Hippocampal formation (tissue), 2 donors: ENCODE measurements at places on chromosomes 4 and X.

- no peak for DNase-seq
Measured at GRCh38 chrX:53685711-53686110, 808 bp downstream of the HUWE1 start.

DNA sequence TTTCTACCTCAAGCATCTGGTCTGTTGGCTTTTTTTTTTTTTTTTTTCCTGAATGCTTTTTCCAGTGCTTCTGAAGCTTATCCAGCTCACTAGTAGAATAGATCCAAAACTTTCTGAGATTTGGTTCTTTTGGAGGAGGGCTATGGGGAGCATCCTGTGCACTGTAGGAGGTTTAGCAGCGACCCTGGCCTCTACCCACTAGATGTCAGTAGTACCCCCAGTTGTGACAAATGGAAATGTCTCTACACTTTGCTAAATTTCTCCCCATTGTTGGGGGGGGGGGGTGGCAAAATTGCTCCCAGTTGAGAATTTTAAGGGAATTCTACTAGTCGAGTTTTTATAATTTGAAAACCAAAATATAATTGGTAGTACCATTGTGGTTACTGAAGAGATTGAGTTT lies 23.0 kb upstream of the PPA2 start:
- DNase-seq = no peak

DNA sequence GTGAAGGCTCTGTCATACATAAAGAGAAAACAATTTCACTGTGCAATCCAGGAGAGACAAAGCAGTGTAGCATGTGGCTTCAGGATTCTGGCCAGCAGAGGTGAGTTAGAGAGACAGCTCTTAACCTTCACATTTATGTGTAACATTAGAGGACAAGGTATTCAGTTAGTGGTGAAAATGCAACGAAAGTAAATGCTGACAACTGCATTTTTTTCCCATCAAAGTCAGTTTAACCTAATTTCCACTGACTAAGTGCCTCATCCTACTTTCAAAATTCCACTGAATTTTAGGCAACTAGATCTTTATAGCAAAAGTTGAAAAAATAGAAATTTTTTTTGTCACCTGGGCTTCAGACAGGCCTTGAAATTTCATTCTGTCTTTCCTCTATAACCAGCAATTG lies 130.8 kb upstream of the LNX1 start:
- no peak for DNase-seq

GRCh38 chr4:15720851-15721250 lies 18.0 kb downstream of the BST1 start:
- DNase-seq = no peak

DNA sequence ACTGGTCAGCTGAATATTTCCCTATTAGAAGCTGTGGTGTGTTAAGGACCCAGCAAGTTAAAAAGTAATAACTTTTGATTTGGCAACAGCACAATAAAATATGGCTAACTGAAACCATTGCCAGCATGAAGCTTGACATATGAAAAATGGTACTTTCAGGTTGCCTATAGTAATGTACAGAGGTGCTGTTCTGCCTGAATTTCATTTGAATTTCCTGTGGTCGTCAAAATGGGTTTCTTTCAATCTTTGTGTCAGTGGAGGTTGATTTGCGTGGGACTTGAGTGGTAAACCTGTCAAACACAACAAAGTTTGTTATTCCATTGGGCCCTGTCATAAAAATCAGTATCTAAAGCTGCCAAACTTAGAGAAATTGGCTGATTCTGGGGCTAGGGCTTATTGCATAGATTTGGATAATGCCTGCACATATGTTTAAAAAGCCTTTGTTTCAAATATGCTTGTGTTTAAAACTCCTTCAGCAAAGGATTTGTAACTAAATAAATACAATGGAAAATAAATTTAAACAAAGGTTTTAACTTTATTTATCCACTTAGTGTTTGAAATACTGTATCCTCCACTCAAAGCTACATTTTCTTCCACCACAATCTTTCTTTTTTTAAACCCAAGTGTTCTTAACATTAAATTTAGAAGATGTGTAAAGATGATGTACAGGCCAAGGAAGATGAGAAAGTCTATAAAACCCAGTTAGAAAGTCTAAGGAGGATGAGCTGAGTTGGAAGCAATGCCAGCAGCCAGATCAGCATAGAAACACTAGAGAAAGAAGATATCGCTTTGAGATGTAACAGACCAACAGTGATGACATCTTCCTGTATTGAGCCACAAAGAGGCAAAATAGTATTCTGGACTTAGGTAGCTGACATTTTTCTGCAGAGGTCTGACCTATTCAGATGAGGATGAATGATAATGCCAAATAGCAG lies 134.8 kb upstream of the GIMD1 start:
- DNase-seq = no peak

- no peak for DNase-seq
Measured at GRCh38 chrX:120561634-120562568, 1.1 kb upstream of the CUL4B start.

DNA sequence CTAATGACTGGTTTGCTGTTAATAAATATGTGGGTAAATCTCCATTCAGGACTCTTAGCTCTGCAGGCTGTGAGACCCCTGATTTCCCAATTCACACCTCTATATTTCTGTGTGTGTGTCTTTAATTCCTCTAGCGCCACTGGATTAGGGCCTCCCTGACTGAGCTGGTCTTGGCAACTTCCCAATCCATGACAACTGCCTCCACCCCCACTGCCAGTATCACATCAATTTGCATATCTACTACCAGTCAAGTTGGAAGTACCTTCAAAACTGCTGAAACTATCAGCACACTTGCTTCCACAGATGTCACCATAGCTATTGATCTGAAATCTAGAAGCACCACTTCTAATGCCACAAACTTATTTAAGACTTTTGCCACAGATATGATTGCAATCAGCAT lies 27.6 kb downstream of the OPRPN start:
- DNase-seq = no peak

DNA sequence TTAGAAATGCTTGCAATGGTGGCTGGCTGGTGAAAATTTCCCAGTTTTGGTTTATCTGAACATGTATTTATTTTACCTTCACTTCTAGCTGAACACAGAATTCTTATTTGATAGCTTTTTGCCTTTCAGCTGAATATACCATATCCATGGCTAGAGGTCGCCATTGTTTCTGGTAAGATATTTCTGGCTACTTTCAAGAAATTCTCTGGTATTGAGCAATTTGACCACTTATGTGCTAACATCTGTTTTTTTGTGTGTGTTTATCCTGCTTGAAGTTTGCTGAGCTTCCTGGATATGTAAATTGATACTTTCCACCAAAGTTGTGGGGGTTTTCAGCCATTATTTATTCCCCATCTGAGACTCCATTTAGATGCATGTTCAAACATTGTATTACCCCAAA lies 75.4 kb downstream of the FBXW7 start:
- no peak for DNase-seq

- DNase-seq = no peak
Measured at GRCh38 chr4:48139691-48140090, 5.6 kb upstream of the TXK start.

DNA sequence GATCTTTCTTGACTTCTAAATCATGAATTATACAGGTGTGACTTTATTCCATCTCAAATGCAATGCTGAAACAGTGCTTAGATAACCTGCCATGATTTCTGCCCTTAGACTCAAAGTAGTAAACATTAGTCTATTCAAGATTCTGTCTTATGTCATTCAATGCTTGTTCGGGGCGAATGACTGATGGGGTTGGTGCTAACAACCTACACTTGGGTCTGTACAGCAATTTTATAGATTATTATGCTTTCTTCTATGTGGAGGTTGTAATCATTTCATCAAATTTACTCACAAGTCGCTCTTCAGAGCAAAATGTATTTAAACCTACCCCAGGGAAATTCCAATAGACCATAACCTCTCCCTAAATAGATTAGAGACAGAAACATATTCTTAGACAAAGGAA lies 1021.5 kb upstream of the GRID2 start:
- no peak for DNase-seq

DNA sequence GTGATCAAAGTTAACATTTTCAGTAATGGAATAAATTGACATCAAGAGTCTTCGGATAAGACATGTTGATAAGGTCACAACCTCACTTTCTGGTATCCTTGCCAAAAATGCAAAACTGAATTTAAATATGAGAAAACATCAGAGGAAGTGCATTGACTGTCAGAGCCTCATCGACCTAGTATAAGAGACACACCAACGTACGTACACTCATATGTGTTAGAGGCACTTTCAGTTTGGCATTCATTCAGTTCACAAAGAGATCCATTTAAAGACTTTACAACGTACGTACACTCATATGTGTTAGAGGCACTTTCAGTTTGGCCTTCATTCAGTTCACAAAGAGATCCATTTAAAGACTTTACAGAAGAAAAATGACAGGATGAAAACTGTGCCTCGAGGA lies 280.3 kb downstream of the INPP4B start:
- no peak for DNase-seq

DNA sequence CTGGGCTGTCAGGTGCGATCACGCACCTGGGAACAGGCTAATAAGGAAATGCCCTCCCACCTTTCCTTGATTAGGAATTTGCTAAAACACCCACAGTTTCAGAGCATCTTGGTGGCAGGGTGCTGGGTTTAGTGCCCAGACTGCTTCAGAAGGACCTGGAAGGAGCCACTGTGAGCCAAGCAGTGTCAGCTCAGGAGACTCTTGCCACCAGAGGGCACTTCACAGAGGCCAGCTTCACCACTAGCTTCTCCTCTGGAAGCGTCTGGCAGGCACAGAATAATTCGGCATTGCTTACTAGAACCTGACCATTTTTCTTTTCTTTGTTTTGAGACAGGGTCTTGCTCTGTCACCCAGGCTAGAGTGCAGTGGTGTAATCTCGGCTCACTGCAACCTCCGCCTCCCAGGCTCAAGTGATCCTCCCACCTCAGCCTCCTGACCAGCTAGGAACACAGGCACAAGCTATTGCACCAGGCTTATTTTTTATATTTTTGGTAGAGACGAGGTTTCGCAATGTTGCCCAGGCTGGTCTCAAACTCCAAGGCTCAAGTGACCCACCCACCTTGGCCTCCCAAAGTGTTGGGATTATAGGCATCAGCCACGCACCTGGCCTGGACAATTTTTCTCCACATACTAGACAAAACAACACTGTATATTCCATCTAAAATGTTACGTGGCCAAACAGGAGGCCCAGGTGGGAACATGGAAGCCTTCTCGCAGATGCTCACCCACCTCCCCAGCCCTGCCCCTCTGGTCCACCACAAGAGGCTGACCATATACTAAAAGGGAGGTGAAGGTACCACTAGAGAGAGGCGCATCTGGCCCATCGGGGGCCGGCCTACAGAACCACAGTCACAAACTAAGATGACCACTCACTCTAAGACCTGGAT lies 14.1 kb downstream of the NOP14 start:
- no peak for DNase-seq

DNA sequence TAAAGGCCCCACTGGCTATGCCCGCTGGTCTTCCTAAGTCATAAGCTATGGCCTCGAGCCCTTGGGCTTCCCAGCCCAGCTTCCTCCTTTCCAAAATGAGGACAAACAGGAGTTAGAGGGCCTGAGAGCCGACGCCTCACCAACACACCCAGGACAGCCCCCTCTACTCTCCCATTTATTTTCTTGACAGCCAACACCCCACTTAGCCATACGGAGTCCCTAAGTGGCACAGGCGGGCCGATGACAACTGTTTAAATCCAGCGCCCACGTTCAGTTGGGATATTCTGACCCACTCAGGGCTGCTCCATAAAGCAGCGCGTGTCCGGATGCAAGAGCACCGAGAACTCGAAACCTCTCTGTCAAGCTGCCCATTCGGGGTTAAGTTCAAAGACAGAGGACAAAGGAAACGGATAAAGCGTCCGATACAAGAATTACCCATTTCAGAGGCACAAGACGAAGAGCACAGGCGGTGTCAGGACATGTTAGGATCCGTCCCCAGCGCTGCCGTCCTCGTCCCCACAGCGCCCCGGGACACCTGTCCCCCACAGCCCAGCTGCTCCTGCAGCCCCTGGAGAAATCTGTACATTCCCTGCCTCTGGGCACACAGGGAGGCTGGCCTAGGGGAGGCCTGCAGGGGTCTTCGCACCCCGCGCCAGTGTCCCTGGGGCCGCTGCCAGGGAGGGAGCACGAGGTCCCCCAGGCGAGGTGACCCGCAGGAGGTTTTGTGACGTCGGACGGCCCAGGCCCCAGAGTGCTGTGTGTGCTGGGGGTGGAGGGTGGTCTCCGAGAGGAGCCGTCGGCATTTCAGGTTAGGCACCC lies 1.2 kb downstream of the PRKX start:
- peak; percentile 1 for DNase-seq

GRCh38 chrX:44705817-44706551 lies 137.8 kb upstream of the DUSP21 start:
- no peak for DNase-seq

DNA sequence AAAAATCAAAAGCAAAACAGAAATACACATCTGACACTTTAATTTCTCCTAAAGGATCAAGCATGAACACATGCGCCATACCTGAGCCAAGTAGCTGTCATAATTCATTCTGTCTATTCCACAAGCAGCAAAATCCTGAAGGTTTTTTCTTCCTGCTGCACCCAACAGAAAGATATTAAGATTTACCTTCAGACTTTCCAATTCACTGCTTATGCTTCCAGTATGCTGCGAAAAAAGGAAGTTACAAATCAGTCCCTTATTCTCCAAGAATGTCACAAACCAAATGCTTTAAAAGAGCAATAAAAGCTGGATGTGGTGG lies 29.2 kb upstream of the FGFBP2 start:
- DNase-seq = no peak

DNA sequence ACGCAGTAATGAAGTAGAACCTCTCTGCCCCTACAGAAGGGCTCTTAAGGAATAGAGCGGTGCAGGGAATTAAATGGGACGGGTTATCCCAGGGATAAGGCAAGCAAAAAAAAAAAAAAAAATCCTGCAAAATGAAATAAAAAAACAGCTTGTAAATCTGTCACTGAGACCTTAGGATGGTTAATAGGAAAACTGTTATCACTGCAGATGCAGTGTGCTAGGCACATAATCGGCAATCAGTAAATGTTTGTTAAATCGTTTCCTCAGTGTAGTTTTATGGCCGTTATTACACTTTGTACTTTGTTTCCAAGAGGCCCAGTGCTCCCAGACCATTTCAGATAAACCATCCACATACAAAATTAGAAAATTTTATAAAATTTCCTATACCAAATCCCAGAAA lies 1.0 kb downstream of the HNRNPH2 start:
- DNase-seq = no peak

DNA sequence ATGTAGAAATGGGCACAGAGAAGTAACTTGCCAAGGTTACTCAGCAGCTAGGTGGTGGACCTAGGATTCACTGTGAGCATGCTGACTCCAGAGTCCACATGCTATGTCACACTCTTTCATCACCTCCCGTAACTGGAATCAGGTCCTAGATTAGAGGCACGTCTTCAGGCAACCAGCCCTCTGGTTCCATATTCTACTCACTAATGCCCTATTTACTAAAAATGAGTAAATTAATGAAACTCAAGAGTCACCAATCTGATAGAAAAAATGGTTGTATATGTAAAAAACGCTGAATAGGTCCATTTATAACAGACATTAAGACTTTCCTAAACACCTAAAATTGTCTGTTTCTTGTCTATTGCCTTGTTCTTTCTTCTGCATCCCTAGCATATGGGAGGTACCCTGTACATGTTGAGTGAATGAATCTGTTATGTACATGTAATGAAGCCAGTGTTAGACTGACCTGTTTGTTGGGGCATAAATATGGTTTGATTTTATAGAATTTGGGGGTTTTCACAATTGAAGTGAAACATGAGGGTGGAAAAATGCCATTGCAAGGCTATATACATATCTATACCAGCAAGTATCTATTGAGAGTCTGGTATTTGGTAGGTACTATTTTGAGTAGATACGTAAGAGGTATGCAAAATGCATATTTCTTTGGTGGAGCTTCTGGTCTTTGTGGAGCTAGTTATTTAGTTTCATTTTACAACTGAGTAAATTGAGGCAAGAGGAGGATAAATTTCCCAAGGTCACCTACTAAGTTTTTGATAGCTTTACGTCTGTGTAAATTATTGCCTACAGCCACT lies 7.5 kb upstream of the RUFY3 start:
- no peak for DNase-seq

- no peak for DNase-seq
Measured at GRCh38 chr4:6491235-6491634, 18.8 kb upstream of the PPP2R2C start.
